ENCODE measurements at places on chromosomes 2 and 18.

DNA sequence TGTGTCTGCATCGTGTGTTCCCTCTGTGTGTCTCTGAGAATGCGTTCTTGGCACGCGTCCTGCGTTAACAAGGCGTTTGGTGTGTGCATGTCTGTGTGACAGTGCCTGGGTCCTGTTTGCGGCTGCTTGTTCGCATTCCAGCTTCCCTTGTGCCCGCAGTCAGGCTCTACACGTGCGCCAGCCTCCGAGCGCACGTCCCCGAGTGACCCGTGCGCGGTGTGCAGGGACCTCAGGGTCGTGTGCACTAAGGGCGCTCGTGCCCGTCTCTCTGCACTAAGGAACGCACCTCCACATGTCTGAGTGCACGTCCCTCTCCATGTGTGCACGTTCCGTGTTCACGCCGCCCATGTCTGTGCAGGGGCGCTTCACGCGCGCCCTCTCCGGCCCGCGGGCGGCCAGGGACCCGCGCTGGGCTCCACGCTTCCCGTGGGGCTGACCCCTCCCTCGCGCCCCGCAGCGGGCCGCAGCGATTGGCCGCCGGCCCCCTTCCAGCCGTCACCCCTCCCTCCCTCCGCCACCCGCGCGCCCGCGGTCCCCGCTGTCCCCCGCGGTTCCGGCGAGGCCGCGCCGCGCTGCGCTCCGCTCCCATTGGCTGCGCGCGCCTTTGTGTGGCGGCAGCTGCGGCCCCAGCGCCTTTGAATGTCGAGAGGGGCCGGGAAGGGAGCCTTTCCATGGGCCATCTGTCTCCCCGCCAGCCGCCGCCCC is 229.4 kb downstream of the HAUS1 start:
- DNase-seq, result no peak

DNA sequence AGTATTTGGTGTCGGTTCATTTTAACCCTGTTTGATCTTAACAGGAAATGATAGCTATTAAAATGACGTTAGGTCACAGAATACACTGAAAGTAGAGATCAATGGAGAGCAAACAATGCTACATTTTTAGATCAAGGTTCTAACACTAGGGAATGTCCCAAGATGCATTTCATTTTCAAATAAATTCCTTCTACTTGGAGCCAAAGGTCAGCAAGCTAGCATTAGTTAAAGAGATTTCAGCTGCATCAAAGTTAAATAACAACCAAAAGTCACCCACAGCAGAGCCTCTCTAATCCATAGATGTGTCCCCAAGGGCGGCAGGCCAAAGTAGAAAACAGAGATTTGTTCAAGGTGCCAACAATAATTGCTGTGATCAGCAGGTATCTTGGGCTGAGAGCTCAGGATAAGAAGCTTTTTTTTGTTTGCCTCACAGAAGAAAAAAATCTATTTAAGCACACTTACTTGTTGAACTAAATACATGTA is 1233.6 kb upstream of the TMEFF2 start:
- DNase-seq, result no peak

- DNase-seq, result no peak
Observed at GRCh38 chr2:101433465-101433864, 41.4 kb downstream of the RFX8 start.

DNA sequence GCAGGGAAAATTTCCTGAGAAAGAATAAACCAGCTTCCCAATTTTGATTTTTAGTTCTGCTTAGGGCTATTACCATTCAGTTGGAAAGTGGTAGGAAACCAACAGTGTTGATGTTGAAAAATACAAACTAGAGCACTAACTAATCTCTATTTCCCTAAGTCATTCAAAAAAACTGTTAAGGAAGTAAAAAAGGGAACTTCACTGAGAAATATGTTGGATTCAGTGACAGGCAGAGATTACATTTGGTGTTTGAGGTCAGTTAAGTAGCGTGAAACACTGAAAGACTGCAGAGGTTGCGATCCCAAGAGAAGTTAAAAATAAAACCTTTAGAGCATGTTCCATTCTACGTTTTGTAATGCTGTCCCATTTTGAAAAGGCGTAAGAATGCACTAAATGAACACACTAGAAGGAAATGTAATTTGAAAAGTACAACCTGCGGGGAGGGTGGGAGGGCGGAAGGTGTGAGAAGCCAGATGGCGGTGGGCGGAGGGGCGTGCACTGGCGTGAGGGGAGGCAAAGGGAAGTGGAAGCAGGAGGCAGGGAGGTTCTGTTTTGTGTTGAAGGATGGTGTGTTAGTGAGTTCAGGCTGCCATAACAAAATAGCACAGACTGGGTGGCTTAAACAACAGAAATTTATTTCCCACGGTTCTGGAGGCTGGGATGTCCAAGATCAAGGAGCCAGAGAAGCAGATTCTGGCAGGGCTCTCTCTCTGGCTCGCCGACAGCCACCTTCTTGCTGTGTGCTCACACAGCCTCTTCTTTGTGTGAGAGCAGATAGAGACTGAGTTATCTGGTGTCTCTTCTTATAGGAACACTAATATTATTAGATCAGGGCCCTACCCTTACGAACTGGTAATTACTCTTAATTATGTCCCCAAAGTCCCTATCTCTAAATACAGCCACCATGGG is 94.3 kb upstream of the KCTD1 start:
- DNase-seq, result no peak

GRCh38 chr2:38932586-38932985 is 42.9 kb downstream of the ARHGEF33 start:
- no peak for DNase-seq

DNA sequence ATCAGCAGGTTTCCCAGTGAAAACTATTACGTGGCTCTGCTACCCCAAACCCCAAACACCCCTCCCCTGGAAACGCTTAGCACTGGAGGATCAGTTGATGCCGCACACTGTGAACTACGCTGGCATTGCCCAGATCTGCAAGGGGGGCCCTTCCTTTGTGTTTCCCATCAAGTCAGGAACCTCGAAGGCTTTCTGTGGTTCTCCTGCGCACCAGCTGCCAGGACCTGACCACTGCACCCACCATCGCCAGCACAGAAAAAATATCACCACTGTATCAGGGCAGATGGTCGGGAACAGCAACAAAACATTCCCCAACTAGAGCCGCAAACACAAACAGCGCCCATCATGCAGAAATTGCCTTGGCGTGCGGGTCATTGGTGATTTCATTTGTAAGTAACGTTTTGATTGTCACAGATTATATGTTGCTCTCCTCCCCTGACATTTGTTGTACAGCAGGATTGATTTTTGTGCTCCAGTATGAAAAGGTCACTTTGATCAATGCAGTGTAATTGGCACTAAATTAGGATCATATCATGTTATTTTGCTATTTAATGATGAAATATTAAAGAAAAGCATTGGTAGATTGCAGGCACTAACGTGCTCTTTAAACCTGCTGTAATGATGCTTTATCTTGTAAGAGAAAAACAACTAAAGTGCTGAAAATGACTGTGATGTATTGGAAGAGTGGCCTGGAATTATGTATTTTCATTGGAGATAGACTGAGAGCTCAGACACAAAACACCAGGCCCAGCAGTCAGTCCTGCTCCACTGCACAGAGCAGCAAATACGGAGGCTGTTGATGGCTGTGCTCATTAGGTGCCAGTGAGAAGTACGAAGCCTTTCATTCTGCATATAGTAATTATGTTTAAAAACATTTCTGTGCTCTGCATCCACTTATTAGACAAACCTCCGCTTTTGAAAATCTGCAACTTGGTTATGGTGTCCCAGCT is 833.2 kb upstream of the SALL3 start:
- DNase-seq, result no peak

DNA sequence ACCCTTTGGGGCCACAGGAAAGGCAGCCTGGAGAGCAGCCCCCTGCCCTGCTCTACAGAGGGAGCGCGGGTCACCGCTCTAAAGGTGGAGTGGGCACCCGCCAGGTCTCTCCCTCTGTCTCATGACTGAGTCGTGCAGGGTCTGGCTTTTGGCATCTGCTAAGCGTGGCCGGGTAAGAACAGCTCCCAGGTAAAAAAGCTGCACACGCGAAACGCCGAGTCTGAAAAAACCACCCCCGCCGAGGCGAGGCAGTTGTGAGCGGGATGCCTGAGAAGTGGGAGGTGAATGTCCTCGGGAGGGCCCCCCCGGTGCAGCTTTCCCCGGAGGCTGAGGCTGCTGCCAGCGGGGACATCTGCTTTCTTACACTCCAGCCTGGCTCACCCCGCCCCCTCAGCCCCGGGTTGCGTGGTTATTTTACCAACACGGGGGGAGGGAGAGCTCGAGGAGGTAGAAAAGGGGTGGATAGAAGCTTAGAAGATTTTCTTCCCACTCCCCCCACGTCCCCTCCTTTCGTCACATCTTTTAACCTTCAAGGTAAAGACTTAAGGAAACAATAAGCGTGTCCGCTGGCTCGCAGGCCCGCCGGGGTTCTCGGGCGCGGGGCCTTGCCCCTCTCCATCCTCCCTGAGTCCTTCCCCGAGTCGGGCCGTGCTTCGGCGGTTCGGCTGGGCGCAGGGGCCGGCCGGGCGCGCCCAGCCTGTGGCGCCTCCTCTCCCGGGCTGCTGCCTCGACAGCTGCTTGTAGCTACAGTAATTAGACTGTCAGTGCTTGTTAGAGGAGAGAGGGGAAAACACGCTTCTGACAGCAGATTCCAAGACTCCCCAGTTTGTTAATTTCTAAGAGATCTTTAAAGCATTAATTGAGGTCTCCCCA is 70.6 kb upstream of the PSMD14 start:
- peak; percentile 42 for DNase-seq

DNA sequence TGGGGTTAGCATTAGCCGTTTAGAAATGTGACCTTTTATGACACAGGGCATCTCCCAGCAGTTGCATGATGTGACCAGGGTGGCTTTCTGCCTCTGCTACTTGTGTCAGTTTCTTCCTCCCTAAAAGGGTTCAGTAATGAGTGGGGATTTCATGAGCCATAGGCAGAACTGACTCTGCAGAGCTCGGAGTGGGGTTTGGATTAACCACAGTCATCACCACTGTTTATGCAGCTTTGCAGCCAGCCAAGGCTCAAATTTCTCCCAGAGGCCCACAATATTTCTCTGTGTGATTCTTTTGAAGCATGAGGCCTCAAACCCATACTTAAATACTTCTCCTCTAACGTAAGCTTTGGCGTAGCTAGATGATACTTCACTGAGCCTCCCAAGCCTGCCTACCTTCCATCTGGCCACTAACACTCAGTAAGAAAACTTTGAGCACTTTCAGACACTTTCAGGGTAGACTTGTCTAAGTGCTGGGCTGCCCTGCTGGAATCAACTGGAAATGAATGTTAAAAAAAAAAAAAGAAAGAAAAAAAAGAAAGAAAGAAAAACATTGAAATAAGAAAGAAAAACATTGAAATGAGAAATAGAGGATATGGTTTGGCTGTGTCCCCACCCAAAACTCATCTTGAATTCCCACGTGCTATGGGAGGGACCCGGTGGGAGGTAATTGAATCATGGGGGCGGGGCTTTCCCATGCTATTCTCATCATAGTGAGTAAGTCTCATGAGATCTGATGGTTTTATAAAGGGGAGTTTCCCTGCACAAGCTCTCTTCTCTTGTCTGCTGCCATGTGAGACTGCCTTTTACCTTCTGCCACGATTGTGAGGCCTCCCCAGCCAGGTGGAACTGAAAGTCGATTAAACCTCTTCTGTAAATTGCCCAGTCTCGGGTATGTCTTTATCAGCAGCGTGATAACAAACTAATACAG is 11.5 kb upstream of the LAPTM4A start:
- no peak for DNase-seq

DNA sequence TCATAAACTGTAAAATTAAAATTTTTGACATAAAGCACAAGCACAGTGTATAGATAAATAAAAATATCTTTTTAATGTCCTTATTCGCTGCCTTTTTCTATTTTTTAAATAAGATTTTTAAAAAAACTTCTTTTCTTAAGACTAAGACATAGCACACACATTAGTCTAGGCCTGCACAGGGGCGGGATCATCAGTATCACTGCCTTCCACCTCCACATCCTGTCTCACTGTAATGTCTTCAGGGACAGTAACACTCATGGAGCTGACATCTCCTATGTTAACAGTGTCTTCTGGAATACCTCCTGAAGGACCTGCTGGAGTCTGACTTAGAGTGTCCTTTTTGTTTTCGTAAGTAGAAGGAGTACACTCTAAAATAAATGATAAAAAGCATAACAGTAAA is 33.0 kb downstream of the VAPA start:
- DNase-seq, result no peak

DNA sequence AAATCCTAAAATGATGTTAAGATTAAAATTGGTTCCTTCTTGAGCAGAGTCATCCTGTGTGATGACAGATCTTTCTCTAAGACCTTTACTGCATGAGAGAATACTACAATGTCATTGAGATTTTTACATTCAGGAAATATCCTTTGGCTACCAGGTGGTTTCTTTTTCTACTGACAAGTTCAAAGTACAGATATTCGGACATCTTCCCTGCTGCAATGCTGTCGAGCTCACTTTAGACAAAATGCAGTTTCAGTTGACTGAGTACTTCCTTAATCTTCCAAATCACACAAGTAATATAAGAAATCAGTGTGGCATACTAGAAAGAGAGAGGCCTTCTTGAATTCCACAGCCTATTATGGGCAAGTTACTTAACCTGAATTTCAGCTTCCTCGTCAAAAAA is 207.9 kb upstream of the ACVR2A start:
- no peak for DNase-seq

DNA sequence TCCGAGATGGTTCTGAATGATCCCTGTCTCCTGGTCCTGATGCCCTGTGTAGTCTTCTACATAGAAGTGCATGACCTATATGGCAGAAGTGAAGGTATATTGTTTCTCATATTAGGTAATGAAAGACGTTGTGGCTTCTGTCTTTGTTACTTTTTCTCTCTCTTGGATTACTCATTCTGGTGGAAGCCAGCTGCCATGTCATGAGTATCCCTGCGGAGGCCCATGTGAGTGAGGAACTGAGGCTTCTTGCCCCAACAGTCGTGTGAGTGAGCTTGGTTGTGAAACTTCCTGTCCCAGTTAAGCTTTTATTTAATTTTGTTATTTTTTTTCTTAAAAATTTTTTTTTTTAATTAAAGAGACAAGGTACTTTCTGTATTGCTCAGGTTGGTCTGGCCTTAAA is 134.7 kb downstream of the UBR3 start:
- no peak for DNase-seq

- no peak for DNase-seq
Observed at GRCh38 chr2:233081232-233081730, 21.1 kb downstream of the INPP5D start.

DNA sequence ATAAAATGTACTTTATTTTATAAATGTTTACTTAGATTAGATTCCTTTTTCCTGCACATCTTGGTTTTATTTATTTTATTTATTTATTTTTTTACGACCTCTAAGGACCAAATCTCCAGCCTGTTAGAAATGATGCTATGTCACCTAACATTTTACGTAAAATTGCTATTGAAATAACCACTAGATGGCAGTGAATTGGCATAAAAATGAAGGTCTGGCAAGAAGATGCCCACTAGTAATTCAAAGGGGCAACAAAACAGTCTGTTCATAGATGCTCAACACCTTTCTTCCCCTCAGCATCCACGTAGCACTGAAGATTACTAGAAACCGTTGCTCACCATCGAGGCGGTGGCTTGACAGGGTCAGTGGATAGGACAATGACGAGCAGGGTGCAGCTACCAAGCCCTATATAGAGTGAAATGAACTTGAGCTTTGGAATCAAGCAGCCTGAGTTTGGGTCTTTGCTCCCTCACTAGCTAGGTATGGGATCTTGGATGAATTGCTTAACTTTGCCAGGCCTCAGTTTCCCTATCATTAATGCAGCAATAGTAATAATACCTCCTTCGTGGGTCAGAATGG is 128.7 kb upstream of the L3MBTL4 start:
- no peak for DNase-seq

All from stimulated activated CD4-positive, alpha-beta T cell treated with anti-CD3 and anti-CD28 coated beads, TNF-alpha, amount 100 ng/mL, for 4 hours (primary cell).